ENCODE measurements at places on chromosomes 1 and 21.
A peak's percentile ranks its signal among the peaks of the same experiment; 100 is the strongest.

DNA sequence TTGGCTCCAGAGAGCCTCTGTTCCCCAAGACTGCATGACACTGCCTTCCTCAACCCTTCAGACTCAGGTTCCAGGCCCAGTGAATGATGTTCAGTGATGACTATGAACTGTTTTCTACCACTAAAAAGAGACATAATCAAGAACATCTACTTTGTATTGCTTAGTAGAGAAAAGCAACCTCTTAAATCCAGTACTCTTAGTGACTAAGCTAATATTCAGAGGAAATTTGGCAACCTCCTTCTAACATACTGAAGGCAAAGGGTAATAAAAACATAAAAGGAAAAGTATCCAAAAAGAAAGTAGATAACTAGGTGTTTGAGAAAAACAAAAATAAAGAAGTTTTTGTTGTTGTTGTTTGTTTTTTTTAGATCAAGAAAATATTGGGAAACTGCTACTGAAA lies 153.3 kb upstream of the RUNX1 start:
- DNase-seq: no peak

DNA sequence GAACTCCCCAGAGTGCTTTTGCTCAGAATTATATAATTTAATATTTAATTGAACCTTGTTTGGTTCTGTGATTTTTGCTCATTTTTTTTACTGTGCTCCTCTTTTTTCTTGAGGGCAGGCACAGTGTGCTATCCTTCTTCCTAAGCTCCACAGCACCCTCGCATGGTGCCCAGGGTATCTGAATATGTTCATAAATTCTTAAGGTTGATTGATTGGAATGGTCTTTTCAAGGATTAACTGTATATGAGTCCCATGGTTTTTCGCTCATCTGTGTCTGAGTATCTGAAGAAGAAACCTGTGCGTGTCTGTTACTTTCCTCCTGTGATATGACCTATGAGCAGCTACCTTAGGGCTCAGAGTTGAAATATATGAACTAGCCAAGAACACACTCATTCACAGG lies 393.7 kb downstream of the HLX start:
- no peak for DNase-seq

- no peak for DNase-seq
Measured at GRCh38 chr1:1194723-1195122, 11.7 kb downstream of the TNFRSF18 start.

DNA sequence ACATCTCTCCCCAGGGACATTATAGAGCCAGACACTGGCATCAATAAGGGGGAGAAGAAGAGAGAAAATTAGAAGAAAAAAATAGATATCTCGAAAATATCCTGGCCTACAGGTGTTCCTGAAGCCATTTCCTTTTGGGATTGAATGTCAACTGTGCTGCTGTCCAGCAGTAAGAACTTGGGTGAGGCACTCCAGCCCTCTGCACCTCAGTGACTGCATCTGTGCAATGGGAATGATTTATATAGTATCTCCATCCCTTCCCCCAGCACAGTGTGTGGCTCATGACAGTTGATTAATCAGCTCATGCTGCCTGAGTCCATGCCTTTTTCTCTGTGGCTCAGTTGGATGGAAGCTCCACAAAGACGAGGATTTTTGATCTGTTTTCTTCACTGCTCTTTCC lies 74.1 kb upstream of the TINAGL1 start:
- no peak for DNase-seq

- DNase-seq: no peak
Measured at GRCh38 chr1:7831458-7831857, 21.4 kb downstream of the UTS2 start.

DNA sequence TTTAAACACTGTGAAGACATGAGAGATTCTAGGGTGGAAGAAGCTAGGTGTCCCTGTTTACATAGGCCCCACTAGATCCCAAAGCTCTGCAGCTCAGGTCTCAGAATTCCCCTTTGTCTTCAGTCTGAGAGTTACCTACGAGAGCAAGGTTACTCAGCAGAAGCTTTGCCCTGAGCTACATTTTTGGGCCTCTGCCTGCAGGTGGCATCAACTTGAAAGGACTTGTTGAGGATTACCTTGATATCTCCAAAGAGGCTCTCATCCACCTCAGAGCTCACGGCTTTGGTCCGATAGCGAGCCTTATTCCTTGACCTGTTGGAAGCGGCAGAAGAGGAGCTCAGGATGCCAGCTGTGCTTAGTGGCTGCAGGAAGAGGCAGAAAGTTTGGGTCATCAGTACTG lies 7.0 kb downstream of the CFAP45 start:
- peak; percentile 44 for DNase-seq

- DNase-seq: peak; percentile 18
Measured at GRCh38 chr21:38380481-38381137, 117.7 kb downstream of the ERG start.

DNA sequence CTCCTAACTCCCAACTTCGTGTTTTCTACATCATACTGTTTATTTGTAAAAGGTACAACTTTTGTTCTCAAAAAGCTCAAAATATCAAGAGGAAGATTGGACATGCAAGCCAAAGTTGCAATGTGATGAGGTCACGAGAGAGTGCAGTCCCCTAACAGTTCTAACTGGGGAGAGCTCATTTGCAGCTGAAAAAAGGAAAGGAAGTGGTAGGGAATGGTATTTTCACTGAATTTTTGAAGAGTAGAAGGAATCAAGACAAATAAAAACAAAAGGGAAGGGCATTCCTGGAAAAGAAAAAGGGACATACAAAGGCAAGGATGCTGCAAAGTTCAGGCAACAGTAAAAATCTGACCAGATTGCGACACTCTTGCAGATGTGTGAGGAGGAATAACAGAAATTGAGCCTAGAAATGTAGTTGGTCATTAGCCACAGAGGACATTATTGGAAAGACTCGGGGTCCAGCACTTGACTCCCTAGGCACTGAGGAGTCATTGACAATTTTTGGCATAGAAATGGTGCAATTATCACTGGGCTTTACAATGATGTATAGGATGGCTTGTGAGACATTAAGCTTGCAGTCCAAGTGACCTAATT lies 67.9 kb downstream of the TBX15 start:
- DNase-seq: no peak

- peak; percentile 71 for DNase-seq
Measured at GRCh38 chr1:24898152-24898908, 31.7 kb downstream of the RUNX3 start.

DNA sequence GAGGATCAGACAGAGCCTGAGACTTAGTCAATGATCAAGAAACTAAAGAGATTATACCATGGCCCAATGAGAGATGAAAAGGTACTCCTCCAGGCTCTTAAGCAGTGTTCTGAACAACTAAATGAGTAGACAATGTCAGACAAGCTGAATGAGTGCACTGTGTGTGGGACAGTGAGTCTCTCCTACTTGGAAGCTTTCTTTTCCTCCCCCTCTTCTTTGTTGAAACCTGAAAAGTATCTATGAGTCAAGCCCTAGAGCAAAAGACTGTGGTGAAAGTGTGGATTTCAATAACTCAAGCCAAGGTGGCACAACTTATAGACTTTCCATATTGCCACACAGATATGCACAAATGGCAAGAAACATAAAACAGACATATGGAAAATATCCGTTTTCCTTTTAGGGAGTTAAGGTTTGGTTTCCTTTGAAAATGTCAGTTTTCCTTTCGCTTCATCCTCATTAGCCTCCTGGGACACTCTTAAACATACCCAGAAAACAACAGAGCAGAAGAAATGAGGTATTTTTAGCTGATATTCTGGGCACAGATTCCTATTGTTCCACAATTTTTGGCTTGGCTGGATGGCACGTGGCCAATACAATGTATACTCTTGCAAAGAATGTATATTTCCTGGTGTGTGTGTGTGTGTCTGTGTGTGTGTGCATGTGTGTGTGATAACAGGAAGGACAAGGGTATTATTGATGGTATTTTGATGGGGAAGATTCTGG lies 96.6 kb downstream of the LMX1A start:
- DNase-seq: peak; percentile 61

- no peak for DNase-seq
Measured at GRCh38 chr1:199855580-199855979, 171.9 kb upstream of the NR5A2 start.

- peak; percentile 77 for DNase-seq
Measured at GRCh38 chr1:91278754-91279153, 125.9 kb downstream of the HFM1 start.

DNA sequence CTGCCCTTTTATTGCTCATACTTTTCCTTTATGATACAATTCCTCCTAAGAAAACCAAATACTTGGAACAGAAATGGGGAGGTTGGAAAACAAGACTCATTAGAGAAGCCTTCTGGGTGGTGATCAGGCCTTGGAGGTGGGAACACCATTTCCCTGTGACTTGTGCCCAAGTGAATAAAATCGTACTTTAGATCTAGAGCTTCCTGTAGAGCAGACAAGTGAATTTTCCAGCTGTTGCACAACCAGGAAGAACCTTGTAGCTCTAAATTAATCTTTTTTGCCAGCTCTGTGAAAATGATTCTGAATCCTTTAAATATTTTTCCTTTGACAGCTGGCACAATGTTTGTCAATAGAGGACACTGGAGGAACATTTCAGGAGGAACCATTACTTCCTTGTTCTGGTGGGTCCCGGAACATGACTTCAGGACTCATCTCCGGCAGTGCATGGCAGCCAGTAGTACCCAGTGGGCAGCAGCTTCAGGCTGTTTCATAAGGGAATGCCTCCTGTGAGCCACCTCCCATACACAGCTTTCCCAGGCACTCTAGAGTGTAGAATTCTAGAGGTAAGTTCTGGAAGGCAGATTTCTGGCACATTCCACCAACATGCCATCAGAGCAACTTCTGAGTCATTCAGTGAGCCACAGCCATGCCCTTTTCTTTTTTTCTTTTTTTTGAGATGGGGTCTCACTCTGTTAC lies 5.5 kb upstream of the SNAPIN start:
- peak; percentile 46 for DNase-seq

- peak; percentile 98 for DNase-seq
Measured at GRCh38 chr1:47432071-47433036, 5.5 kb upstream of the FOXD2 start.

- DNase-seq: no peak
Measured at GRCh38 chr1:200866116-200866515, 6.7 kb upstream of the GPR25 start.

DNA sequence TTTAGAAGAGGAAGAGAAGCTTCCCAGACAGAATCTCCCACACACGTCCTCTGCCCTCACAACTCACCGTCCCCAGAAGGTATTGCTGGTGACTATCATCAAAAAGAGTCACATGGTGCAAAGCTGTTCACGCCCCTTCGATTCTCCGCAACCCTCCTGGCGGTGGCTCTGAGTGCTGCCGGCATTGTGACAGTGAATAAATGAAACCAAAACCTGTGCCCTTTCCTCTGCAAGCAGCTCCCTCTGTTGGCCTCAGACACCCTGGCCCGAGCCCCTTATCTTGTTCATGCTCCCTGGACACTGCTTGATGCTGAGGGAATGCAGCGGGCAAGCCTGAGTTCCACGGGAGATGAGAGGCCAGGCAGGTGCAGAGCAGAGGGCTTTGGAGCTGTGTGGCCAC lies 510.3 kb downstream of the NPHP4 start:
- DNase-seq: no peak

GRCh38 chr1:230079199-230080024 lies 12.4 kb downstream of the GALNT2 start:
- DNase-seq: no peak

GRCh38 chr1:181341026-181341632 lies 142.2 kb upstream of the CACNA1E start:
- DNase-seq: no peak

DNA sequence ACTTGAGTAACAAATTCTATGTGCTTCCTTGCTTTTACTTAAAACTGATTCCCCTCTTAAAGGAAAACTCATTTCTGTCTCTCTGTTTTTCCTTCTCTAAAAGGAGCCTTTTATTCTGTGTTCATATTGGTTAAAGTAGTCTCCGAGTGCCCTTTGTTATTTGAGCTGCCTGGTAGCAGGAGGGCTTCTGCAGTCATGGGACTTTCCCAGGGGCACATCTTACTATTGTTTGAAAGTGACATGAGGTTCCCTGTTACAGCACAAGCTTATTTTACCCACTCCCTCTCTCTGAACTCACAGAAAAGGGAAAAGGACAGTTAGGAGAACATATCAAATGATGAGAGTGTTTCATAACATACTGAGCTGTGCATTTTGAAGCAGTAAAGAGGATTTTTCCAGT lies 58.1 kb upstream of the ANGPTL1 start:
- no peak for DNase-seq
